ENCODE measurements at places on chromosomes 1 and 21. TPM values are rescaled to one million over a fixed set of nuclear protein-coding genes. Genes with fewer than 3 reads are reported as not detected.

GRCh38 chr1:14190508-14190907, 408.0 kb upstream of the KAZN start:
- no peak for DNase-seq

DNA sequence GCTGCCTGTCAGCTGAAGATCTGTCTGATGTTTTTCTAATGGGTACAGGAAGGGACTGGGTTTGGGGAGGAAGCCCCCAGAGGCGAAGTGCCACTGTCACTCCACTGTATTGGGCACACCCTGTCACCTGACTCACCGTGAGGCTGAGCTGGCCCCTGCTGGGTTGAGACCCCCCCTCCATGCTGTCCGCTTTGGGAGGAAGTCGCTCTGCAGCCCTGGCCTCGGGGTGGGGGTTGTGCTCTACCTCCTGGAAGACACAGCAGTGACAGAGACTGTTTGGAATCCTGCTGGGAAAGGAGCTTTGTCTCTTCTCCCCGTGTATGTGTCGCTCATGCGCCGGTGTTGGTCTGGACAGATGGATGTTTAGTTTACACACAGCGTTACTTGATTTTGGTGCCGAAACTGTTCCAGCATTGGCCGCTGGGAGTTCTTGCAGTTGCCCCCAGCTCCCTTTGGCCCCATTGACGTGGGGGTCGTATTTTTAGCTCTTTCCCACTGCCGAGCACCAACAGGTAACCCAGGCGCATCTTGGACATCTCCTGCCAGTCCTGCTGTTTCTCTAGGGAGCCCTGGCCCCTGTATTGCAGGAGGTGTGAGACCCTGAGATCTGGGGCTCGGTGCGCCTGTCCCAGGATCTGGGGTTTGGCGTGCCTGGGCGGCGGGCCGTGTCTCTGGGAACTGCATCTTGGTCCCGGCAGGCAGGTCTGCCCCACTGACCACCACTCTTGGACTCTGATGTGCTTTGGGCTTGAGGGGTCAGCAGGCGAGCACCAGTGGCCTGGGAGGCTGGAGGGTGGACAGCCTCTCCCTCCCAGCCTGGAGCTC, 30.3 kb downstream of the SLX9 start:
- DNase-seq: no peak

TCP10L gene
- total RNA-seq: 0.79 TPM

ATF3 gene
- 32.7 TPM for total RNA-seq

DNA sequence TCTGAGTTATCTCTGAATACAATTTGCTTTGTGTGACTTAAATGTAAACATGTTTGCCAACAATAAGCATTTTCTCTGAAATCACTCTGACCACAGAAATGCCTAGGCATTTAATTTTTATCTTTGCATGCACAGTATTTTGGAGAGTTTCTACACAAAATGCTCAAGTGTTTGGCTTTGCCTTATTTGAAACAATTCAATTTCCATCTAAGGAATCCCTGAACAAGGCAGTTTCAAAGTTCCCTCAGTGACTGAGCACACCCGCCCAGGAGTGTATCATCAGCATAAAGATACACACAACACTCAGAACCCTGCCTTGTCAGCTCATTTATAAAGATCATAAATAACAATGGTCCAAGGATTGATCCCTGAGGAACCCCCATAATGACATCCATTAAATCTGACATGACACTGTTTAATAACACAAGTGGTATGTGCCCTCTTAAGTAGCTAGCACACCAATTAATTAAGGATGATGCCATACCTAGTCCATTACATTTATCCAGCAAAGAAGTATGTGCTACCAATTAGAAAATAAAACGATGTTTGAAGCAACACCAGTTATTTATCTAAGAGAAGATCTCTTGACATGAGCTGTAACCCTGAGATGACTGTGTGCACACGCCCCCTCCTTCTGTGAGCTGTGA, 585.8 kb downstream of the ADGRL2 start:
- DNase-seq: no peak
